ENCODE measurements at places on chromosomes 12 and 14. TPM values are rescaled to one million over a fixed set of nuclear protein-coding genes. Genes with fewer than 3 reads are reported as not detected.

The EIF5 gene
- total RNA-seq: 76.7 TPM

The FAM90A1 gene
- total RNA-seq: 0.37 TPM

DNA sequence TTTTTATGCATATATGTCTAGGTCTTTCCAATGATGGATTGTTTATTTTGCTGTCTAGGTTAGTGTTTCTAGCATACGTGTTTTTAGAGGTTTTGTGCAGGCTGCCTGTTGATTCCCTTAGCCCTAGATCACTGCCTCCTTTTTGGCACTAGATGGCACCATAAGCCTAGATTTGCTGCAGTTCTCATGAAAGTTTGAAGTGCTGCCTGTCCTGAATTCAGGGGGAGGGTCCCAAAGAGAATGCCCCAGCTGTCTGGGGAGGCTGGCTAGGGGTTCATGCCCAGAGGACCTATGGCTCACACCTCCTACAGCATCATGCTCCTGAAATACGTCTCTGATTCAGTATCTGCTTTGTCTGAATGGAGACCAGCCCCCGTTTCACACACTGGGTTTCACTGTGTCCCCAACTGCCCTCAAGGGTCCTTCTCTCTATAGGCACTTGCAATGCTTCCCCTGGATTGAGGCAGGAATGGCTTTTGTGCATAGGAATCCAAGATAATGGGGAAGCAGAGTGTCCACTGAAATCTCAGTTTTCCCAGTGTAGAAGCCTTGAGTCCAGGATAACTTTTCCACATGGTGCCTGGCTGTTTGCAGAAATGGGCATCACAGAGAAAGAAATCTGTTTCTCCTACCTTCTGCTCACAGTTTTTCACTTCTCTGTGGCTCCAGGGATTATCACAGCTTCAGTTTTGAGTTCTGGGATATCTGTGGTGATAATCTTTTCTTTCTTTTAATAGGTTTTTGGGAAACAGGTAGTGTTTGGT lies 14.2 kb upstream of the TXNRD1 start:
- DNase-seq: peak; percentile 61

- DNase-seq: no peak
These were observed at the start of gene ASB2 for GRCh38 chr14:93976477-93977057. Gene ASB2 (minus strand): TSS chr14:93976570. CDS start chr14:93964539, 12,031 bp downstream.

GRCh38 chr14:21860172-21860571 lies 186.6 kb upstream of the OR4E1 start:
- DNase-seq: no peak

DNA sequence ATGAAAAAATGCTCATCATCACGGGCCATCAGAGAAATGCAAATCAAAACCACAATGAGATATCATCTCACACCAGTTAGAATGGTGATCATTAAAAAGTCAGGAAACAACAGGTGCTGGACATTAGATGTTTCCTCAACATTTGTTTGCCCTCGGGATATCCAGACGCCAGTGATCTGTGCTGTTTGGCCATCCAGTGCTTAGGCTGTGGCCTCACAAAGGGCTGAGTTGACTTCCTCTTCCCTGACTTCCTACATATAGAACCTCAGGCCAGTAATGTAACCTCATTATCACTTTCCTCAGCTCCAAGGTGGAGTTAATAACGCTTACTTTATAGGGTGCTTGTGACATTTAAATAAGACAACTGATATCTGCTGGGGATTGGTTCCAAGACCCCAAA lies 51.8 kb downstream of the SLC15A5 start:
- no peak for DNase-seq

- DNase-seq: no peak
These were observed 267.9 kb downstream of the TMEM132C start for GRCh38 chr12:128534906-128535305.

DNA sequence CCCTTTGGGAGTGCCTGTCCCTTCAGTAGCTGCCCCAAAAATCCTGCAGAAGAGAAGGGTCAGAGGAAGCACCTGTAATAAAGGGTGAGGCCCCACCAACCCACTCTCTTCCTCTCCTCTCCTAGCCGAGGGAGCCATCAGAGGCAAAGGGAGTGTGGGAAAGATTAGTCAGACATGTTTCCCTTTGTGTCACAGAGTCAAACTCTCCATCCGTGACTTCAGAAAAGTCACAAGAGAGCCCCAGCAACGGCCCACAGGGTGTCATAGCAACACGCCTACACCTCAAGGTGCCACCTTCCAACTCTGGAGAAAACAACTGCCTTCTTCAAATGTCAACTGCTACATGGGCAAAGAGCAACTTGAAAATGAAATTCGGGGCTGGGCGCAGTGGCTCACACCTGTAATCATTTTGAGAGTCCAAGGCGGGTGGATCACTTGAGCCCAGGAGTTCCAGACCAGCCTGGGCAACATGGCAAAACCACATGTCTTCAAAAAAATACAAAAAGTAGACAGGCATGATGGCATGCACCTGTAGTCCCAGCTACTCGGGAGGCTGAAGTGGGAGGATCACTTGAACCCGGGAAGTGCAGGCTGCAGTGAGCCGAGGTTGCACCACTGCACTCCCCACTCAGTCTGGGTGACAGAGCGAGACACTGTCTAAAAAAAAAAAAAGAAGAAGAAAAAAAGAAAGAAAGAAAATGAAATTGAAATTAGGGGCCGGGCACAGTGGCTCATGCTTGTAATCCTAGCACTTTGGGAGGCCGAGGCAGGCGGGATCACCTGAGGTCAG lies 17.7 kb upstream of the CD27 start:
- peak; percentile 19 for DNase-seq

DNA sequence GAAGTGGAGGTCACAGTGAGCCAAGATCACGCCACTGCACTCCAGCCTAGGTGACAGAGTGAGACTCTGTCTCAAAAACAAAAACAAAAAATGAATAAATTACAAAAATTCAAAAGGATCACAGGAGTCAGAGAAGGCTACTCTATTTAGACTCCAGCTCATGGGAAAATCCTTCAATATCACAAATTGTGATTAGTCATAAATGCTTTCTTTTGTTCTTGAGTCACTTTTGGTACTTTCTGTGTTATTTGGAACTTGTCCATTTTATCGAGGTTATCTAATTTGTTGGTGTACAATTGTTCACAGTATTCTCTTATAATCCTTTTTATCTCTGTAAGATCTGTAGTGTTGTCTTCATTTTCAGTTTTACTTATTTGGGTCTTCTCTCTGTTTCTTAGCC lies 18.9 kb downstream of the ALDH2 start:
- no peak for DNase-seq
